ENCODE measurements at places on chromosomes 2 and 18. TPM values are rescaled to one million over a fixed set of nuclear protein-coding genes. Genes with fewer than 3 reads are reported as not detected.

Gene CARF
- 2.8 TPM for polyA plus RNA-seq

Gene CNGA3
- 0.13 TPM for polyA plus RNA-seq

Gene CMPK2
- 11.8 TPM for polyA plus RNA-seq

Gene ABCB6
- 27.7 TPM for polyA plus RNA-seq

Gene GNLY
- 13.6 TPM for polyA plus RNA-seq

Gene FHOD3
- polyA plus RNA-seq: 1.3 TPM

Gene PLA2R1
- 0.87 TPM for polyA plus RNA-seq

Gene ATL2
- 23.4 TPM for polyA plus RNA-seq

Gene SLC4A5
- 2.5 TPM for polyA plus RNA-seq

Gene PRKAG3
- polyA plus RNA-seq: 0.01 TPM

Gene AMER3
- not detected for polyA plus RNA-seq

DNA sequence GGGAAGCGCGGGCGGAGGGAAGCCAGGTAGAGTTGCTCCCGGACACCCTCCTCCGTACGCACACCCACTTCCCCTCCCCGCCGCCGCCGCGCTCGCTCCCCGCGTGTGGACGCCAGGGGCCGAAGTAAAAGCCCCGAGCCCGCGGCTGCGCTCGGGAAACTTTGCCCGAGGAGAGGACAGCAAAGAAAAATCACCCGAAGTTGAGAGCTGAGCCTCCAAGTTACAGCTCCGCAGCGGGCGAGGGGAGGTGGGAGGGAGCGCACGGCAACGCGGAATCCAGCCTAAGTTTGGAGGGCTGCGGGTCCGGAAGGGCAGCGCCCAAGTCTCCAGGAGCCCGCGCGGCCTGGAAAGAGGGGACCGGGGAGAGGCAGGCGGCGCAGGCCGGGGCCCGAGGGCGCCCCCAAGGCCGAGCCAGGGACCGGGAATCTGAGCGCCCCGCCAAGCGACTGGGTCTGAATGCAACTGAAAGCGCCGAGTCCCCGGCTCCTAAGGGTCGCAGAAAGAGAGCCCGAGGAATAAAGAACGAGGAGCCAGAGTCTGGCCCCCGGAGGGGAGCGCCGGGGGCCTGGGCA lies 706 bp upstream of the BCL11A start:
- peak; percentile 59 for DNase-seq

DNA sequence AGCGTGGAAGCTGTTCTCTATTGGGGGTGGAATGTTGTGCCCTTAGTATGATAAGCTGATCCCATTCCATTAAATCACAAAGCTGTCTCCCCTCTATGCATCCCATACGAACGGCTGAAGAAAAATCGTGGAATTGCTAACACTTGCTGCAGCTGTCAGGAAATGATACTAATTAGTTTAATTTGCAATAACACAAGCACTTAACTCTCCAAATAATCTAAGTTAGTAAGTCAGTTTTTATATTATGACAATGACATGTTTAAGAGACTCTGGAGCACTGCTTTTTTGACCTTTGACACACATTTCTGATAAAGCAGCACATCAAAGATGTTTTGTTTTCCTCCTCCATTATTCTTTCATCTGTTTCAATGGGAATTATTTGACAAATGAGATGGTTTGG lies 123.7 kb upstream of the SATB2 start:
- DNase-seq: no peak

GRCh38 chr2:151325581-151326095 lies 31.8 kb upstream of the TNFAIP6 start:
- DNase-seq: no peak

- no peak for DNase-seq
Observed at GRCh38 chr18:76894566-76895346, 72.4 kb downstream of the ZNF236 start.

GRCh38 chr18:75844146-75844545 lies 416.6 kb upstream of the SMIM21 start:
- no peak for DNase-seq

GRCh38 chr2:162073888-162074631 lies at the start of gene DPP4:
Gene DPP4, minus strand, starts transcription at chr2:162074215. Its CDS starts 234 bp downstream, at chr2:162073981.
- peak; percentile 60 for DNase-seq

- DNase-seq: peak; percentile 37
Observed at GRCh38 chr2:2183176-2183575, 147.9 kb downstream of the MYT1L start.

- DNase-seq: peak; percentile 69
Observed at GRCh38 chr2:237904831-237905599, 45.6 kb downstream of the RAMP1 start.

DNA sequence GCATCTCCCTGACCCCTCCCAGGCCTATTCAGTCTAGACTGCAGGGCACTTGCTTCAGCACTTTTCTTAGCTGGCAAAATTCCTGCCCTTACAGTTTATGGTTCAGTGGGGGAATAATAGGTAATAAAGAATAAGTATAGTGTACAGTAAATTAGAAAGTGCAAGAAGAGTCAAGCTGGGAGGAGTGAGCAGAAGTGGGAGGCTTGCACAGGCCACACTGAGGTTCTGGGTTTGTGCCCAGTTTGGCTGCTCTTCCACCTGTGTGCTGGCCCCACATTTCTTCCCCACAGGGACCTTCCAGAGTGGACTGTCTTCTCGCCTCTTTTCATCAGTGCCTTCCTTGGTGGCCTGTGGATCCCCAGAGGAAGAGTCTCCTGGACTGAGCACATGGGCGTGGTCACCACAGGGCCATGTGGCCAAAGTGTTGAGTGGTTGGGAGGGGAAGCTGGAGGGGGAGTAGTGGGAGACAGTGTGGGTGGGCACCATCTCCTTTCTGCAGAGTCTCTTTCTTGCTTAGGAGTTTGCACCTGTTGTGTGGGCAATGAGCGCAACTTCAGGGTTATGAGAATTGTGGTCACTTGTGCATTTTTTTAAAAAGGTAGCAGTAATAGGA lies 128.6 kb upstream of the ZSWIM2 start:
- DNase-seq: no peak

GRCh38 chr2:174683392-174683759 lies 80.9 kb downstream of the CHRNA1 start:
- peak; percentile 76 for DNase-seq

DNA sequence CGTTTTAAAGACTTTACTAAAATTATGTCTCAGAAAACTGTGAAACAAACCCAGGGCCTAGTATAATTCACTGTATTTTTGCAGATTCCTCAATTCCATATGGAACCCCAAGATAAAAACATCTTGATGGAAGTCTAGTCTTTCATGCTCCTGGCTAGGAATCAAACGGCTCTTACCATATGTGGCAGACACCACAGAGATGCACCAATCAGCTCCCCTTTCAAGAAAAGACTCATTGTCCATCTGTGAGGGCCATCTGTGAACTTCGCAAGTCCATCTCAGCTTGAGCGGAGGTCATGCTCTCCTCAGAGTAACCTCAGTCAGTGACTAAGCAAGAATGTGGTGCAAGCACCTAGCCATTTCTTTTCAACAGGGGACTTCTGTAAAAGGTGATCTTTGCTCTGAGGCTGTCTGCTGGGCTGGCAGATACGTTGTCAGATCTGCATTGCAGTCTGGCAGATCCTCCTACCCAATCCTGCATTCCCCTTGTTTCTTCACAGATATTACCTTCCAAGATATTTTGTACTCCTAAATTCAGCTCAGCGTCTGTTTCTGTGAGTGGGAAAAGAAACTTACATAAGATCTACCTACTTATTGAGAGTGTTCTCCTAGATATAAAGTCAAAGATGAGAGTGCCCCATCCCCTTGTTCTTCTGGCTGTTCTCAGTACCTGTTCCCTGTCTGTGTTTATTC lies 419.3 kb downstream of the SPAG16 start:
- DNase-seq: no peak

DNA sequence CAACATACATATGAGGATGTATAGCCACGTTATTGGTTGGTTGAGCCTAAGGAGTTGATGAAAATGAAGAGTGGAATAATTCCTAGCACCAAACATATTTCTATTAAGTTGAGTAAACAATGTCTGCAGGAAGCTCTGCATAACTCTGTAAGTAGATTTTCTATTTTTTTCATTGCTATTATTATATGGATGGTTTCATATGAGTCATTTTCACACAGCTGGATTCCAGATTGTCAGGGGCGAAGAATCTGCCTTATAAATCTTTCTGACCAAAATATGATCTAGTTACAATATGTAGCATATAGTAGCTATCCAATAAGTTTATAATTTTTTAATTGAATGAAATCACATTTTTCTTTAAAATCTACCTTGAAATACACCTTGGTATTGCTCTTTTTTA lies 468.0 kb upstream of the PKDCC start:
- DNase-seq: no peak

GRCh38 chr2:110713513-110714362 lies 18.6 kb upstream of the ACOXL start:
- no peak for DNase-seq

- no peak for DNase-seq
Observed at GRCh38 chr2:144032566-144032965, 487.4 kb downstream of the ZEB2 start.

- DNase-seq: peak; percentile 48
Observed at GRCh38 chr2:162058973-162059668, 14.9 kb downstream of the DPP4 start.

GRCh38 chr2:146123256-146123655 lies 1603.3 kb upstream of the ZEB2 start:
- no peak for DNase-seq

DNA sequence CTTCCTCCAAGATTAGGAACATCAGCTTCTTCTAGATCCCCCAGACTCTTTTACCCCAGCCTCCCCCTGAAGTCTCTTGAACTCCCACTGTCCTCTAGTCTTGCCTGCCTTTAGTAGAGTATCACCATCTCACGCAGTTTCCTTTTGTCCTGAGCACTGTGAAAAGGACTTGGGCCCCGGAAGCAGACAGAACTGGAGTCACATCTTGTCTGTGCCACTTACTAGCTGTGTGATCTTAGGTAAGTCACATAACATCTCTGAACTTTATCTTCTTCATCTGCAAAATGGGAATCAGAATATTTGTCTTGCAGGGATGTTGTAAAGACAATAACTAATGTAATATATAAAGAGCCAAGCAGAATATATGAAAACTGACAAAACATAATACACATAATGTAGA lies 8.4 kb upstream of the TRABD2A start:
- DNase-seq: no peak
